Urothelium cell line (cell line): ENCODE measurements at places on chromosomes 11 and 22.

- DNase-seq = no peak
Observed at GRCh38 chr11:44036811-44037657, 10.7 kb upstream of the ACCSL start.

- peak; percentile 14 for DNase-seq
Observed at GRCh38 chr11:105588001-105588400, 21.9 kb upstream of the GRIA4 start.

DNA sequence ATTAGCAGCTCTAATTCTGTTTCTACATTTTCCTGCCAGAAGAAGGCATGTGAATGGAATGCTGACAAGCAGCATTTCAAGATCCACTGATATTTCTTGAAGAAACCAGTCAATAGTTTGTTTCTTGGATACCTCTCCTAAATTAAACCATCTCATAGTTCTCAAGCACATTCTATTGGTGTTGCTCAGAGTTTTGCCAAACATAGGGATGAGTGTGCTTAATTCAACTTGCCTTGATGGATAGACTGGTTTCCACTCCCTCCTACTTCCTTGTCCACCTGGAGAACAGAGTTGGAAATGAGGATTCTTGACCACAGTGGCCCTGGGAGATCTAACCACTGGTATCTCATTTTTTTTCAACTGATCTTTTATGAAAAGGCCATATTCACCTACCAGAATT lies 29.8 kb upstream of the DDX10 start:
- DNase-seq = no peak

GRCh38 chr11:63710476-63711217 lies 29.3 kb downstream of the RTN3 start:
- no peak for DNase-seq

DNA sequence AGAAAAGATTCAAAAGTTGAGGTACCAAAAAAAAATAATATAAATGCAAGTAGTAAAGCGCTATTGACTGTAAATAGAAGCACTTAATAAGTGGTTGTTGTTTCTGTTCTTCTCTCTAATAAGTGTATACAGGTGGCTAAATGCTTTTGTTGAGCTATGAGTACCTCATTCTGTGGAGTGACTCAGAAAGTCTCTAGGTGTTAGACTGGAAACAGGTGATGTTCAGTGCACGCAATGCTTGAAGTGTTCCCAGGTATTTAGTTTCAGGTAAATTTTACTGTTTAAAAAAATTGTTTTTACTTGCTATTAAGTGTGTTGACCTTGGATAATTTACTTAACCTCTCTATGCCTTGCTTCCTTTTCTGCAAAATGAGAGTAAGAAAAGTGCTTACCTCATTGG lies 24.2 kb downstream of the POU2AF3 start:
- DNase-seq = no peak

DNA sequence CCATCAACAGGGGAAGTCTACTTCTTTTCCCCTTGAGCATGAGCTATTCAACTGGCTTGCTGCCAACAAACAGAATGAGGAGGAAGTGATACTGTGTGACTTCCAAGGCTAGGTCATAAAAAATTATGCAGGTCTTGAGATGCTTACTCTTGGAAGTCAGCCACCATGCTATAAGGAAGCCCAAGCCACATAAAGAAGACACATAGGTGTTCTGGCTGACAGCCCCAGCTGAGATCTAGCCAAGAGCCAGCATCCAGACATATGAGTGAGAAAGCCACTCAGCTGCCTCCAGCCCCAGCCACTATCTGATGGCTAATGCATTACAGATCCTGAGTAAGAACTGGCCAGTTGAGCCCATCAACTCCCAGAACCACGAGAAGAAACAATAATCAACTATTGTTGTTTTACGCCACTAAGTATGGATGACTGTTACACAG lies 31.0 kb upstream of the PPP2R1B start:
- DNase-seq = no peak

GRCh38 chr22:44360668-44361381 lies 48.1 kb upstream of the SHISAL1 start:
- DNase-seq = peak; percentile 74

DNA sequence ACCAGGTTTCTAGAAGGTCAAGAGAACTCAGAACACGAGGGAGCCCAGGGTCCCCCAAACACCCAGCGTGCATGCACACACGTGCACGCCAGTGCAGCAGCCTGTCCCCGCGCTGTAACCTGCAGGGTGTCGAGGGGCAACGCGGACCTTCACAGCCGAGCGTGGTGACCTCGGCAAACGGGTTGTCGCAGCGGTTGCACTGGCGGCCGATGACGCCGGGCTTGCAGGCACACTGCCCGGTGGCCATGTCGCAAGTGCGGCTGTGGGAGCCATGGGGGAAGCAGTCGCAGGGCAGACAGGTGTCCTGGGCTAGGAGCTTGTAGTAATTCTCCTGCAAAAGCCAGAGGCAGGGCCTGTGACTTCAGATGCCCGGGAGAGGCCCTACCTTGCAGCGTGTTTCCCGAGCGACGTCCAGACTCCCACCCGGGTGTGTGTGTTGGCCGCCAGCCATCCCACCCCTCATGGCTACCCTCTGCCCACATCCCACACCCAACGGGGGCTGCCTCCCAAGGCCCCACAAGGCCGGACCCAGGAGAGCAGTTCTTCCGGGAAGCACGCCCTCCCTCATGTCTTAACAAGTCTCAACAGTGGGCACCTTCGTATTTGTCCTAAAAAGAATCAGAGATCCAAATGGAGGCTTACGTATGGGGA lies 56.1 kb downstream of the TRMU start:
- DNase-seq = no peak

DNA sequence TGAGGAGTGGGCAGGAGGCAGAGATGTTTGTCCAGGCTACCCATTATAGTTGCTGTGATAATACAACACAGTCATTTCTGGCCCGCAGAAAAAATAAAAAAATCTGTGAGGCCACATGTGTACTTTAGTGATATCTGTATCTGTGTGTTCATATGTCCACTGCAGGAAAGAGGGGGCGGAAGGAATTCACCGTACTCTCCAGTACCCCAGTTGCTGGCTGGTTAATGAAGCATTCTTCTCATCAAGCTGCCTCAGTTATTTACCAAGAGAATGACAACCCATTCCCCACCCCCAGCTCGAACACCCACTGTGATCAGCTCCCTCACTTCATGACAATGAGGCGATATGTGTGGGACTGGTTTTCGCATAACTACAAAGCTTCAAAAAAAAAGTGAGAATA lies 309.3 kb downstream of the SOX6 start:
- DNase-seq = no peak

DNA sequence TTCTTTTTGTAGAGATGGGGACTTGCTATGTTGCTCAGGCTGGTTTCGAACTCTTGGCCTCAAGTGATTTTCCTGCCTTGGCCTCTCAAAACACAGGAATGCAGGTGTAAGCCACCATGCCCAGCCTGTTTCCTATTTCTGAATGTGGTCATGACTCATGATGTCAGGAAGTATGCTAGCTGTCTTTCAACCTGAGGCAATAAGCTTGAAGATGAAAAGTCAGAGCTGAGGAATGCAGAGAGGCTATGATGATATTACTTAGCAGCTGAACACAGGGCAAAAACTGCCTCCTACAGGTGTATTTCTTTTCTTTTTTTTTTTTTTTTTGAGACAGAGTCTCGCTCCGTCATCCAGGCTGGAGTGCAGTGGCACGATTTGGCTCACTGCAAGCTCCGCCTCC lies 9.0 kb upstream of the NUCB2 start:
- DNase-seq = peak; percentile 89

GRCh38 chr22:35674335-35674734 lies 26.1 kb downstream of the APOL6 start:
- DNase-seq = no peak

DNA sequence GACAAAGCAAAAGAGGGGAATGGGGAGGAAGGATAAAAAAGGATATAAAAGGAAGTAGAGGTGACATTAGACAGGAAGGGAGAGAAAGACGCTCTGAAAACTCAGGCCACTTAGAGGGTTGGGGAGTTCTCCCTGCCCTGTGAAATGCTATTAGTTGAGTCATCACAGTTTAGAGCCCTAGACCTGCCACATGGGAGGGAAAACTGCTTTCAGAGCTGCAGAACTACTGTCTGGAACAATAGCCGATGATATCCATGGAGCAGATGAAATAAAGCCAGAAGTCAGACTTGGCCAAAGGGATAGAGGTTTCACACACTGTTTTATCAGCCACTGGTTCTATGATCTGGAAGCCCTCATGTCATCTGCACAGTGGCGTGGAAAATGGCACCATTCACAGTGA lies 157.9 kb downstream of the NCAM1 start:
- peak; percentile 23 for DNase-seq

GRCh38 chr11:69380451-69380901 lies 86.5 kb downstream of the MYEOV start:
- DNase-seq = no peak

GRCh38 chr11:69640995-69641581 lies at the start of gene CCND1:
CCND1 (plus strand) TSS chr11:69641156; CDS start chr11:69641314, 158 bp downstream.
- peak; percentile 91 for DNase-seq

GRCh38 chr11:64723907-64724862 lies 1.2 kb upstream of the NRXN2 start:
- DNase-seq = no peak

GRCh38 chr22:34696557-34696956 lies 369.4 kb upstream of the ISX start:
- peak; percentile 48 for DNase-seq

DNA sequence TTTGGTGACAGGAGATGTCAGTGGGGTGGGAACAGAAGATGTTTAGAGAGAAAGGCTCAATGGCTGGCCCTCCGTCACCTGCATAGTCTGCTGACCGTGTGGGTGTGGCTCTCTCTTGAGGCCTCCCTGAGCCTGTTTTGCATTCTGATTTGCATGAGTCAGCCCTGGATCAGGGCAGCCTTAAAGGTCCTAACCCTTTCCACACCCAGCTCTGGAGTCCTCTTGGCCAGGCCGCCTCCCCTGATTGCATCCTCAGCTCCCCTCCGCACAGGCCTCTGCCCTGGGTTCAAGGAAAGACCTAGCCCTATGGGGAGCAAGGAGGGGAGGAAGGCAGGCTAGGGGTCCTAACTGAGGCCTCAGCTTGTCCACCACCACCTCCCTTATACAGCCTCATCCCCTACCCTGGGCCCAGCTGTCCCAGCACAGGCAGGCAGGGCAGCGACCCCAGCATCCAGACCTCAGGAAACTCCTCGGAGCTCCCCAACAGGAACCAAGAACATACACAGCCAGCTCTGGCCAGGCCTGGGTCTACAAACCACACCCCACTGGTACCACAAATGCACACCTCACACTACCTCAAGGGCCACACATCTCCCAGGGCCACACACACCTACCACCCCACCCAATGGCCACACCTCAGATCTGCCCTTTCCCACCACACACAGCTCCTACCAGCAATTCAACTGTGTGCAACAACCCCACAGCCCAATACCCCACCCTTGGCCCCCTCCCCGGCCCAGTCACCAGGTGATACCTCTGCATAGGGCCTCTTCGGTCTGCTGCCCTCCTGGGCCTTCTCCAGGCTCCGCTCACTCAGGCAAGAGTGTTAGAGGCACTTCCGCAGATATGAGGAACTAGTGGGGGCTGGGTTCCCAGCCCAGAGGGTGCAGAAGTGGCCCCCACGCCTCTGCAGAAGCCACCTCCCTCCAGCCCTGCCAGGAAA lies 13.7 kb downstream of the ARAP1 start:
- DNase-seq = no peak

- DNase-seq = no peak
Observed at GRCh38 chr22:44357296-44357965, 44.7 kb upstream of the SHISAL1 start.

DNA sequence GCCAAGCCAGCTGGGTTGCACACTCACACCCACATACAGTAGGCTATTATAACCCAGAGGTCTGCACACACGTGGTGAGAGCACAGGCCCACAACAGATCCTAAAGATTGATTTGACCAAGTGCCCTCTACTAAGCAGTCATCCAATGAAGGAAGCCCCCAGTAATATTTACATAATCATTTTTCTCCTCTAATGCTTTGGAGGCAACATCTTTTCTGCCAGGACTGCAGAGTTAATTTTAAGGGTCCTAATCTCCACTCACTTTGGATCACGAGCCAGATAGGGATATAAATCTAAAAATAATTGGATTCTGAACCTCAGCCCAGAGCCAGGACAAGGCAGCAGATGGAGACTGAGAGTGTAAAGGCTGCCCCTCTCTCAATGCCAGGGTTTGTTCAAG lies 49.1 kb upstream of the MTNR1B start:
- DNase-seq = no peak

DNA sequence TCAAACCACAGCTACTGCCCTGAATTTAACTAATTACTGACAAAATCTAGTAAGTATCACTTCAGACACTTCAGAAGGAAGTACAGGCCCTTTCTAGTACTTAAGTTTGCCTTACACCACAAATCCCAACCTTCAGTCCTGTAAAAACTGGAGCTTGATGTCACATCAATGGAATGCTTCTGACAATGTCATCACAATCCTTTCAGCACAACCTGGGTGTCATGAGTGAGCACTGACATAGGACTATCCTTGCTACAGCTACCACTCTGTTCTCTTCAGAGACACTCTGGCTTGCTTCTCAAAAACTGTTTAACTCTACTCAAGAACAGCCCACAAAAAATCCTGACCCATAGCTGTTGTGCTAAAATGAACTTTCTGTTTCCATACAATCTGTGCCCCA lies 108.2 kb downstream of the RRM1 start:
- DNase-seq = no peak

- peak; percentile 9 for DNase-seq
Observed at GRCh38 chr11:28833670-28834069, 725.5 kb downstream of the METTL15 start.

DNA sequence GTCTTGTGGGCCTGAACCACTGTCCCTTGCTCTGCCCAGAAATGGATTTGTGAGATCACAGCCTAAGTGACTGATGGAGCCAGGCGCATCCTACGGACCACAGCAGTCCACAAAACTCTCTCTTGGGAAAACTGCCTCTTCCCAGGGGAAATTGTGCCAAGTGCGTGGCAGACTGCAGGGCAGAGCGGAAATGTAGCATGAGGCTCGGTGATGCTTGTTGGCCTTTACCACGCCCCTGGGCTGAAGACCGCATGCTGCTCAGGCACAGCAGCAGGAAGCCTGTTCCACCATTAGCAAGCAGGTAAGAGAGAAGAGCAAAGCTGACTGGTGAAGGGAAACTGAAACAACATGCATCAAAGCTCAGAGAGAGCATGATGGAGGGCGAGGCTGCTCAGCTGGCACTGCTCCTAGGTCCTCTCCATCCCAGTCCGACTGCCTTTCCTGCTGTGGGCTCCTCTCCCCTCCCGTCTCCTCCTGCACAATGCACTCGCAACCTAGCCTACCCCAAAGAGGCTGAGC lies 26.5 kb upstream of the SCARF2 start:
- DNase-seq = no peak

DNA sequence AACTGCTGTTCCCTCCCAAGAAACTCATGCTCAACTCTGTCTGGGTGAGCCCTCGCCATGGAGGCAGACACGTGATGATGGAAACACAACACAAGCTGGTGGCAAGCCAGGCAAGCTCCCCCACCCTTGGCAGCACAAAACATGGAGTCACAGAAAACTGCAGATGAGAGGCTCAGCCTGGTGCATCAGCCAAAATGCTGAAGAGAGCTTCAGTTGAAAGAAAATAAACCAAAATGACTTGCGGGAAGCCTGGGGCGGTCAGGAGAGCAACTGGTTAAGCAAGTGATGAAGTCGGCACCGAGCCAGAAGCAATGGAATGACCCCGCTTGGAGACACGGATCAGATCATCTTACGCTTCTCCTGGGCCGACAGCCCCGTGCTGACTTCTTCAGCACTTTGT lies 68.3 kb downstream of the C11orf58 start:
- DNase-seq = no peak
